SJCRH30 (cell line): ENCODE measurements at places on chromosomes 2 and 18. TPM values are rescaled to one million over a fixed set of nuclear protein-coding genes. Genes with fewer than 3 reads are reported as not detected.

- H3K4me3 ChIP-seq, result peak overlapping the region; percentile 37
- DNase-seq, result peak; percentile 47
- H3K4me1 ChIP-seq, result peaks cover 7% of the 10 kb centered on the region
These were observed 410.1 kb upstream of the TCF4 start for GRCh38 chr18:55998071-55998522.

DNA sequence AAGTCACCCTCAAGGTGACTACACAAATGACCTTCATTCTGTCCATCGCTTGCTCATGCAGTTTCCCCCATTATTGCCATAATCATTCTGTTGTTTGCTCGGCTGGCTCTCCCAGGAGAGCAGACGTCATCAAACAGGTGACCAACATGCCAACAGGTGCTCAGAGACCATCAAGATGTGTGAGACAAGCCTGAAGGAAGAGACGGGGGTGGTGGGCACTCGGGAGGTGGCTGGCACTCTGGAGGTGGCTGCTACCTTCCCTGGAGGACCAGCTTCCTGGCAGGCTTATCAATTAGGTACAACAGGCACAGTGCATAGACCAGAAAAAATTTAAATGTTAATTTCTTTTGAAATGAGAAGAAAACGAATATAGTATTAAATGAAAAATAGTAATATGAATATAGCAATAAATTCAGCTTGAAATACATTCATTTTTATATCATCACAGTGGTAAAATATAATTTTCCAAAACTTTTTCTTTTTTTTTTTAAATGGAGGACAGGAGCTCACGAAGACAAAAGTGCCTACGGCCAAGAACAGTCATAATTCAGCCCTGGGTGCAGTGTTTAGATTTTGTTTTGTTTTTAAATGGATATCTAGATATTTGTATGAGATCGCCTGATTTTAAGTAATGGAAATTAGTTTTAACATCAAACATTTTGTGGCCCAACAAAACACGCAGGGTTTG is 16.9 kb upstream of the HAAO start:
- peak overlapping the region; percentile 91 for H3K4me3 ChIP-seq
- peak overlapping the region; percentile 97 for H3K27ac ChIP-seq
- peak; percentile 51 for DNase-seq
- no peaks in the 10 kb centered on the region for H3K36me3 ChIP-seq
- H3K4me1 ChIP-seq, result peaks cover 6% of the 10 kb centered on the region

DNA sequence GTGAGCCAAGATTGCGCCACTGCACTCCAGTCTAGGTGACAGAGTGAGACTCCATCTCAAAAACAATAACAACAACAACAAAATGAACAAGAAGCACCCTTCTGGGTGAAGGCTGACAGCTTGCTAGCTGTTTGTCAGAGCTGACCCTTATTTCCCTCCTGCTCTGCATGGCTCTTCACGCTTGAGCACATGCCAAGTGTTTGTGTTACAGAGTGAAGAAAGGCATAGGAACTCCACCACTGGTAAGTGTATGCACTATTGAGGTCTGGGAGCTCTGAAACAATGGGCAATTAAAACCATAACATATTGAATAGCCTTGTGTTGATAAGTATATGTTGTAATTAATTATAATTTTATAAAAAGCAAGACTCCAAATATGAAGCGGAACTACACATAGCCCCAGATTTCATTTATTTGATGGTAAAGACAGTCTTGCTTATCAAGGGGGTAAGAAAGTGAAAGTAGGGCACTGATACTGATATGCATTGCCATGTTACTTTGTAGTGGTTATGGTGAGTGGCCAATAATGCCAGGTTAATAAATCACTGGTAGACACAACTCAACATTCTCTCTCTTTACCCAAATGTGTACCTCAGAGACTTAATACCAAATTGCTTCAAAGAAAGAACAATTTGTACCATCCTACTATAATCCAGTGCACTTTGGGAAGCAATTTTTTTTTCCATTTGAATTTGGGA is 163.4 kb downstream of the VWC2L start:
- DNase-seq, result no peak
- H3K36me3 ChIP-seq, result no peaks in the 10 kb centered on the region
- no peaks in the 10 kb centered on the region for H3K4me1 ChIP-seq
- no peak overlapping the region for H3K27ac ChIP-seq

Gene FLACC1
- total RNA-seq, result 0.55 and 0.71 TPM in 2 replicates

- no peaks in the 10 kb centered on the region for H3K27me3 ChIP-seq
- no peak overlapping the region for H3K4me3 ChIP-seq
These were observed 79.4 kb downstream of the MARCHF4 start for GRCh38 chr2:216292886-216293301.

DNA sequence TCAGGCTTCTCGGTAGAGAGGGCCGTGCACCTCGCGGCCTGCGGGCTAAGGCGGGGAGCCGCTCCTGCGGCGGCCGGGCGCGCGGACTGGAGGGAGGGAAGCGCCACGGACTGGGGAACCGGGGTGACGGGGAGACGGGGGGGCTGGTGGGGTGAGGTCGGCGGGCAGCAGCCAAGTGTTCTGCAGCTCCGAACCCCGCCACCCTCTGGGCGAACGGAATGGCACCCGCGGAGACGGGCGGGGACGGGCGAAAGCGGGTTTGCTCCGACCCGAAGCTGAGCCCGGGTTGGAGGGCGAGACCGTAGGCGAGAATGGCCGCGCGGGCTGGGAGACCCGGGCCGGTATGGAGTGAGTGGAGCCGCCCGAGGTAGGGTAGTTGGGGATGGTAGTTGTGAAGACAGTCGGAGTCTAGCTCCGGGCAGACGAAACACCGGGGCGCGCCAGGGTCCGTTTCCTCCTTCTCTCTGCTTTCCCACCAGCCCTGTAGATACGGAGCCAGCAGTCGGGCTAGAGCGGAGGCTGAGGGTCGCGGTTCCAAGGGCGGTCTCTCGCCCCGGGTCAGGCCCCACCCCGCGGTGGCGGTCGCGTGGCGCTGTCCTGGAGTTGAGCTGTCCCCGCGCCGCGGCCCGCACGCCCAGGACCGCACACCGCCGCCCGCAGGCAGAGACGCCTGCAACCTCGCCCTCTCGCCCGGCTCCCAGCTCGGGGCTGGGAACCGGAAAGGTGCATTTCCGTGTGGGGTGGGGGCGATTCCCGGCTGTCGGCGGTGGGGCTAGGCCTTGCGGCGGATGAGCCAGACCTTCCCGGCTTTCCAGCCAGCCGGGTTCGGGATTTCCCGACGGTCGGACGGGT is 160.3 kb upstream of the SIX2 start:
- H3K4me3 ChIP-seq, result no peak overlapping the region
- H3K4me1 ChIP-seq, result no peaks in the 10 kb centered on the region
- no peak for DNase-seq
- H3K27me3 ChIP-seq, result no peaks in the 10 kb centered on the region
- no peaks in the 10 kb centered on the region for H3K36me3 ChIP-seq

DNA sequence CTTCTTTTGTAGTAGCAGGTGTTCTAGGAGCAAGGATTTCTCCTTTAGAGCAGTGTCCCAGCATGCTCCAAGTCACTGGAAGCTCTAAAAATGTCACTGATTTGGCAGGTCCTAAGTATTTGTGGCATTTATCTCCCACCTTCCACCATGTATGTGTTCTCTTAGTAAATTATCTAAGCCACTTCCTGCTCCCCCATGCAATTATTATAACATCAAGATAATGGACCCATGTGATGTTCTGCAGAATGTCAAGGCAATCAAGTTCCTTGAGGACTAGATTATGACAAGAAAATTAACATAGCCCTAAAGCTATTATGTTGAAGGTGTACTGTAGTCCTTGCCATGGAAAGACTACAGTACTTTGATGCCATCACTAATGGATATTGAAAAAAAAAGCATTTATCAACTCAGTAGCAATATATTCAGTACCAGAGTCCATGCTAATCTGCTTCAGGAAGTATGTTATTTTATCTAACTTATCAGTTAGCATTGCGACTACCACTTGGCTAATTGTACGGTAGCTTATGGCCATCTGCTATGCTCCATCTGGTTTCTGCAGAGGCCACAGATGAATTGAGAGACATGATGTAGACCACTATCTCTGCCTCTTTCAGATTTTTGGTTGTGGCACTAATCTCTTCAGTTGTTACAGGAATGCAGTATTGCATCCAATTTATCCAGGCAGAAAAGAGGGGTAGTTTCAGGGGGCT is 56.7 kb downstream of the GPR39 start:
- no peak overlapping the region for H3K4me3 ChIP-seq
- no peaks in the 10 kb centered on the region for H3K36me3 ChIP-seq
- no peaks in the 10 kb centered on the region for H3K27me3 ChIP-seq

Gene MEP1B
- total RNA-seq, result not detected in 2 replicates

Gene CASP10
- total RNA-seq, result 1.0 and 1.1 TPM in 2 replicates

GRCh38 chr2:235083822-235084221 is 132.0 kb downstream of the SH3BP4 start:
- no peak for DNase-seq
- H3K4me1 ChIP-seq, result no peaks in the 10 kb centered on the region; the same call in 1 of the 2 replicates
- H3K4me3 ChIP-seq, result no peak overlapping the region
- H3K27ac ChIP-seq, result no peak overlapping the region
- H3K36me3 ChIP-seq, result no peaks in the 10 kb centered on the region

DNA sequence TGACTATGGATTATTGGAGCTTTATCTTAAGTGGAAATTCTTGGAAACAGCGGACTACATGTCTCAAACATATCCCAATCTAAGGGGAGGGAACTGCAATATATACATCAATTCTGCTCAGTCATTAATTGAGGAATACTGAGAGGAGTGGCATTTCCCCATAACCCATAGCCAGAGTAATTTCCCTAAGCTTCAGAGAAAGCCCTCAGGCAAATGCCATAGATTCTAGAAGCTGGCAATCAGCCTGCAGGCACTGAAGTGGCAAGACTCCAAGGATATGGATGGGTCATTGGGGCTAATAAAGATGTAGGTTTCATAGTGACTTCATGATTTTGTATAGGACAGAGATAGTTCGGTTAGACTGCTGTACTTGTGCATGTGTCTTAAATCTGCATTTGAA is 1960.5 kb upstream of the PIK3C3 start:
- no peak for DNase-seq
- no peaks in the 10 kb centered on the region for H3K27me3 ChIP-seq
- H3K27ac ChIP-seq, result no peak overlapping the region

- H3K36me3 ChIP-seq, result no peaks in the 10 kb centered on the region
- no peak overlapping the region for H3K27ac ChIP-seq
- H3K4me1 ChIP-seq, result no peaks in the 10 kb centered on the region; the same call in 1 of the 2 replicates
- DNase-seq, result no peak
These were observed 185.7 kb downstream of the HAUS1 start for GRCh38 chr18:46289931-46290330.

Gene EFR3B
- 4.0 and 4.2 TPM in 2 replicates for total RNA-seq

DNA sequence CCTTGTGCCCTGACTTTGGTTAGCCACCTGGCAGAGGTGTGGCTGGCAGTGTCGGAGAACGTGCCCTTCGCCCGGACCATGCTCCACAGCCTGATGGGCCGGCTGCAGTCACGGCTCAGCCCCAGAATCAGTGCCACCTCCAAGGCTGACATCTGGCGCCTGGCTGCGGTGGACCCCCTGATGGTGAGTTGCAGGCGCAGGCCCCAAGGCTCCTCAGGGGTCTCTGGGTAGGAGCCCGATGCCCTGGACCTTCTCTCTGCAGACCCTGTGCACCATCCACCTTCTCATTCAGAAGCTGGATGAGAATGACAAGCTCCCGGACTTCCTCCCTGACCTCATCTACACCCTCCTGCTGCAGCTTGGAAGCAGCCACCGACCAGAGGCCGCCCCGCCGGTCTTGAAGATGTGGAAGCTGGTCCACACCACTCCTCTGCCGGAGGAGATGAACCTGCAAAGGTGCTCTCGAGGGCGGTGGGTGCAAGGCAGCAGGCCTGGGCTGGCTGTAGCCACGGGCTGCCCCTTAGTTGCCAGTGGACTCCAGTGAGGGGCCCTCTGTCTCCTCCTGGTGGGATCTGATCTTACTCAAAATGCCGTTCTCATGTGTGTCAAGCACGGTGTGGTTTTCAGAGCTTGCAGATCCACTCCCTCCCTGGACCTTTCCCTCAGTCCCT is 32.1 kb downstream of the HJURP start:
- H3K27ac ChIP-seq, result no peak overlapping the region
- no peak for DNase-seq
- H3K27me3 ChIP-seq, result no peaks in the 10 kb centered on the region; the same call in 1 of the 2 replicates
- no peaks in the 10 kb centered on the region for H3K36me3 ChIP-seq

Gene GALNT1
- 36.9 and 40.1 TPM in 2 replicates for total RNA-seq

GRCh38 chr18:11339188-11339775 is 189.9 kb upstream of the PIEZO2 start:
- H3K4me1 ChIP-seq, result no peaks in the 10 kb centered on the region
- H3K27ac ChIP-seq, result no peak overlapping the region
- no peak overlapping the region for H3K4me3 ChIP-seq

DNA sequence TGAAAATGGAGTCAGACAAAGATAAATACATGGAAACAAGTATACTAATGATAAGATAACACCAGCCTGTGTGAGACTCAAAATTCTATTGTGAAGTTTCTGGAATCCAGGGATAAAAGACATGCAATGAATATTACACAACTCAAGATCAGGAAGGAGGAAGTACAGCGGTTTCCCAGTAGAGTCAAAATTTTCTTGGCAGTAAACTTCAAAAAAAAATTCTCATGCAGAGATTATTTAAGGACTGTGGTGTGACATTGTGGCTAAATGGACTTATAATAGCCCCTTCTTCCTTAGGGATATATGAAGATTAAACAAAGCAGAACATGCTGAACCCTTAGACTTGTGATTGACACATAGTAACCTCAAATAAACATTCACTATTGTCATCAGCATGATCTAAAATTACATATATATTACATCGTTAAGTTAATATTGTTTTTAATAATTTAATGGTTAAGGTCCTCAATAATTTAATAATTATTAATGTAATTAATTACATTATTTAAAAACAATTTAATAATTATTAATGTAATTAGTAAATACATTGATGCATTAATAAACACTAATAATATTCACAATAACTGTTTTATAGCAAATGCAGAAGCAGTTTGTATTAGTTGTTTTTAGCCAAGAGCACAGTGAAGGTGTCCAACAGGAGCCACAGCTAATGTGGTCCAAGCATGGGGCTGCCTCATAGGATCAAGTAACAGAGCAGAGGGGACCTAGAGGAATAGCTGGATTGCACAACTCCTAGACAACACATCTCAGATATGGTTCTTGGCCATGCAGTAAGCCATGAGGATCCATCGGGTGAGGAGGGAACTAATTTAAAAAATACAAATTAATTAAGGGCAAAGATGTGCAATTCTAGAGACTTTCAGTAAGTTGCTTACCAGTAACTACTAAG is 77.3 kb downstream of the POLE4 start:
- no peak overlapping the region for H3K4me3 ChIP-seq
- H3K36me3 ChIP-seq, result no peaks in the 10 kb centered on the region
- H3K4me1 ChIP-seq, result no peaks in the 10 kb centered on the region
- no peaks in the 10 kb centered on the region for H3K27me3 ChIP-seq
- DNase-seq, result no peak
- H3K27ac ChIP-seq, result no peak overlapping the region

GRCh38 chr2:45192991-45193390 is 183.7 kb upstream of the SIX2 start:
- H3K36me3 ChIP-seq, result no peaks in the 10 kb centered on the region
- H3K4me3 ChIP-seq, result no peak overlapping the region
- H3K4me1 ChIP-seq, result peaks cover 20% of the 10 kb centered on the region
- DNase-seq, result no peak
- no peaks in the 10 kb centered on the region for H3K27me3 ChIP-seq
- no peak overlapping the region for H3K27ac ChIP-seq

Gene LYPD1
- total RNA-seq, result 0.04 TPM in 1 of 2 replicates, not detected in the other
